ENCODE measurements at places on chromosomes 3 and 15.

DNA sequence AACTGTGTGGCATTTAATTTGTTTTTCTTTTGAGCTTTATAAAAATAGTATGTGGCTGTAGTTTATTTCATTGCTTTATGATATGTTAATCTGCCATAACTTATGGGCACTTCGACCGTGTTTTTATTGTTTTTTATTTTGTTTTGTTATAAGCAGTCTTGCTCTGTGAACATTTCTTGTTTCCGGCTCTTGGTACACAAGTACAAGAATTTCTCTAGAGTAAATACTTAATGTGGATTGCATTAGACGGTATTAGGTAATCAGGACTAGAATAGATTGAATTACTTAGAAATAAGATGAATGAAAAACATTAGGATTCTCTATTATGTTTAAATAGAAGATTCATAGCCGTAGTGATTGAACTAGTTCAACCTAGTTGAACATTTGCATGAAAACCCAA, 2.1 kb downstream of the ZFAND6 start:
- no peak for ATAC-seq

DNA sequence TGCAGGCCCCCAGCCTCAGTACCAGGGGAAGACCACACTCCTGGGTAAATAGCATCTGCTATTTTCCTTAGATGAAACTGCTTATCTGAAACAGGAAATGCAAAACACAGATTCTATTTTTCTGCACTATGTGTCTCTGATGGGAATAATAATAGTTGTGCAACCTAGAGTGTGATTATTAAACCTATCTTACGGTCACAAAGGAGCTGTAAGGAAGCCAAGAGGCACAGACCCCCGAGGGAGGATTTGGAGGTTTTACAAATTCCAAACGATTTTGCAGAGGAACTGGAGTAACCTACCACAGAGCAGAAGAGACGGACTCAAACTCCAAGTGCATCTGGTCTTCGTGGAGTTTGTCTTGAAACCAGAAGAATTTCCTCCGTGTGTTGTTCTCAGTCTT, 14.1 kb upstream of the APOD start:
- no peak for ATAC-seq

- ATAC-seq, result peak; percentile 27
Observed at GRCh38 chr15:55168350-55168974, 28.3 kb downstream of the RSL24D1 start.

GRCh38 chr3:195079636-195080035, 191.3 kb downstream of the XXYLT1 start:
- peak; percentile 69 for ATAC-seq

- peak; percentile 6 for ATAC-seq
Observed at GRCh38 chr3:126959136-126959920, 23.6 kb upstream of the PLXNA1 start.

DNA sequence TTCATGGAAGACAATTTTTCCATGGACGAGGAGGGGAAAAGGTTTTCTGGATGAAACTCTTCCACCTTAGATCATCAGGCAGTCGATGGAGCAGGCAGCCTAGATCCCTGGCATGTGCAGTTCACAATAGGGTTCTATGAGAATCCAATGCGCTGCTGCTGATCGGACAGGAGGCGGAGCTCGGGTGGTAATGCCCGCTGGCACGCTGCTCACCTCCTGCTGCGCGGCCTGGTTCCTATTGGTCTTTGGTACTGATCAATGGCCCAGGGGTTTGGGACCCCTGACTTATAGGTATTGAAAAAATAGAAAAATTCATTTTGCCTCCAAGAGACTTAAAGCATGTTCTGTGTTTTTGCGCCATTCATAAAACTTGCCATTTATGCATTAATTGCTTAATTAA, 793.9 kb upstream of the NR2F2 start:
- ATAC-seq, result no peak

DNA sequence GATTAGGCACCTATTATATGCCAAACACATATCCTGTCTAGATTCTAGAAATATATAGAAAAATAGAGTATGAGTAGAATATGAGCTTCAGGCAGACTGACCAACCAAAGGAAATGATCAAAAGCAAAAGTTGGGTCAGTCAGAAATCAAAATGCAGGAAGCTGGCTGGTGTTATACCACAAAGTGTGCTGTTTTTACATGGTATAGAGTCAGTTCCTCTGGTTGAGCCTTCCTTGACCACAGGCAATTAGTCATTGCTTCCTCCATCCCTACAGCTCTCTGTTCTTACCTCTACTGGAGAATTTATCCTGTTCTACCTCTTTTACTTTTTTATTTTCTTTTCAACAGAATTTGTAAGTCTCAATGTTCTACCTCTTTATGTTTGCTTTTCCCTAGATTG, 149.8 kb downstream of the TMCO5A start:
- no peak for ATAC-seq

DNA sequence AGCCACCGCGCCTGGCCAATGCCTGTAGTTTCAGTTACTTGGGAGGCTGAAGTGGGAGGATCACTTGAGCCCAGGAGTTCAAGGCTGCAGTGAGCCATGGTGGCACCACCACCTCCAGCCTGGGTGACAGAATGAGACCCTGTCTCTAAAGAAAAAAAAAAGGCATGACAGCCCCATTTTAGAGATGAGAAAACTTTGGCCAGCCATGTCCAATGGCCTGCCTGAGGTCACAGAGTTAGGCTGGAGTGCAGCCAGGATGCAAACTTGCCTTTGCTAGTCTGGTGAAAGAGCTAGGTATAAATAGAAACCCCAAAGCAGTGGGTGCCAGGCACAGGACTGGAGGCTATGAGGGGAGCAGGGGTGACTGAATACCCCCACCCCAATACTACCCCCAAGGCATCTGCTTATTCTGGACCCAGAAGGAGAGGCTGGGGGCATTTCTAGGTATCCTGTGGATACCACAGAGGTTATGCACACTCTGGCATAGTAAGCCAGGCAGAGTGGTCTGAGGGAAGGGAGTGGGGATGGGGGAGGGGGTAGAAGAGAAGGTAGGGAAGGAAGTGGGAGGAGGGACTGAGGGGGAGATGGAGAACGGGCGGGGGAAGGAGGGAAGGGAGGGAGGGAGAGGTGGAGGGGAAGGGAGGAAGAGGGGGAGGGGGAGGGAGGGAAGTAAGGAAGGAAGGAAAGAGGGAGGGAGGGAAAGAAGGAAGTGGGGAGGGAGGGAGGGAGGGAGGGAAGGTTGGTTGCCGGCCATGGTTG, 16.2 kb upstream of the C15orf39 start:
- ATAC-seq, result no peak

DNA sequence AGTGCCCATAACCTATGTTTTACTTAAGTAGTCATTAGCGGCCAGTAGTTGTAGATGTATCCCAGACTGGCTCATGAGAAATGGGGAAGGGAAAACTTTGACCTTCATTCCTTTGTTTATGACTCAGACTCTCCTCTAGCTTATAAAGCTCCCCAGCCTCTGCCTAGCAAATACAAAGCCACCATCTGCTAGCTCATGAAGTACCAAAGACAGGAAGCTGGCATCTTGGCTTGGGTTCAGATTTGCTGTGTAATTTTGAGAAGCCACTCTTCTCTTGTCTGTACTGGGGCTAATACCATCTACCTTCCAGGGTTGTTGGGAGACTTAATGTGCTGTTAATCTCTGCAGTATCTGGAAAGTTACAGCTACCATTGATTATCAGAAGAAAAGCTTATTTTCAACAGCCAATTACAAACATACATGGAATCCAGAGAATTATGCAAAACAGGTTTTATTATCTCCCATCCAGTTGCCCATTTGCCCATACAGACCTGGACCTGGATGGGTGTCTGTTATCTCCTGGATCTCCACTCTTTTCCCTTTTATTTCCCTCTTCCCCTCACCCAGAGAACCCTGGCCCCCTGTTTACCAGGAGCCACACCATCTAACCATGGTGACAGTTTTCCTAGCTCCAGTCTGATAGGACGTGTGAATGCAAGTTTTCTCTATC, 153.8 kb downstream of the SEMA6D start:
- no peak for ATAC-seq

- ATAC-seq, result no peak
Observed at GRCh38 chr3:165984589-165984988, 147.4 kb upstream of the BCHE start.

Measured in motor neuron (in vitro differentiated cells).